CD4-positive, CD25-positive, alpha-beta regulatory T cell (primary cell): ENCODE measurements at places on chromosomes 2 and 18. TPM values are rescaled to one million over a fixed set of nuclear protein-coding genes. Genes with fewer than 3 reads are reported as not detected.

Gene SUPT7L
- 51.4 TPM for total RNA-seq

Gene TMEM163
- total RNA-seq = 0.64 TPM

Gene PROM2
- total RNA-seq = 0.47 TPM

Gene CROCC2
- total RNA-seq = not detected

Gene KCTD1
- total RNA-seq = 2.0 TPM

Gene NAT8
- total RNA-seq = not detected

Gene MITD1
- total RNA-seq = 32.1 TPM

Gene LYPD1
- not detected for total RNA-seq

Gene PRSS56
- not detected for total RNA-seq

Gene ASXL3
- total RNA-seq = not detected

Gene DSG4
- total RNA-seq = not detected

Gene KCNE4
- total RNA-seq = not detected

Gene LRRFIP1
- 183 TPM for total RNA-seq

Gene SLC9A2
- total RNA-seq = not detected

Gene LIPG
- not detected for total RNA-seq

Gene CYP27C1
- total RNA-seq = not detected

Gene G6PC2
- not detected for total RNA-seq

Gene TWIST2
- not detected for total RNA-seq

Gene TRIM54
- not detected for total RNA-seq

Gene CFAP221
- total RNA-seq = not detected

Gene GCA
- total RNA-seq = 12.1 TPM

Gene SPP2
- total RNA-seq = not detected

Gene C2orf80
- not detected for total RNA-seq

Gene RAD51AP2
- not detected for total RNA-seq

Gene NPHP1
- total RNA-seq = not detected

Gene IL18R1
- 19.9 TPM for total RNA-seq

Gene CDH2
- total RNA-seq = not detected

Gene EVX2
- not detected for total RNA-seq

Gene CAPN13
- total RNA-seq = not detected

Gene SKOR2
- not detected for total RNA-seq

Gene FAP
- total RNA-seq = not detected

Gene LHCGR
- not detected for total RNA-seq

Gene LINC00305
- not detected for total RNA-seq

Gene IL1RN
- not detected for total RNA-seq

Gene EVA1A
- total RNA-seq = not detected

Gene XIRP2
- 0.15 TPM for total RNA-seq

Gene TSPYL6
- total RNA-seq = not detected

Gene SYT4
- 1.7 TPM for total RNA-seq

Gene COL4A3
- total RNA-seq = not detected

Gene SERPINB12
- total RNA-seq = not detected

Gene KLHL29
- 1.3 TPM for total RNA-seq

Gene PDCD1
- 12.3 TPM for total RNA-seq

Gene HAAO
- not detected for total RNA-seq

Gene ZNF407
- total RNA-seq = 34.0 TPM

Gene CHPF
- 4.5 TPM for total RNA-seq

Gene ZDBF2
- total RNA-seq = 26.8 TPM

Gene GPR45
- total RNA-seq = not detected

Gene ZNF804A
- not detected for total RNA-seq

Gene SLC14A1
- 35.1 TPM for total RNA-seq

Gene SOWAHC
- total RNA-seq = 4.8 TPM
